ENCODE measurements at places on chromosomes 3 and 15.
A peak's percentile ranks its signal among the peaks of the same experiment; 100 is the strongest.

GRCh38 chr15:85681386-85681785 lies 113.3 kb downstream of the KLHL25 start:
- DNase-seq: no peak

GRCh38 chr3:190076136-190076535 lies 44.6 kb downstream of the P3H2 start:
- DNase-seq: no peak

DNA sequence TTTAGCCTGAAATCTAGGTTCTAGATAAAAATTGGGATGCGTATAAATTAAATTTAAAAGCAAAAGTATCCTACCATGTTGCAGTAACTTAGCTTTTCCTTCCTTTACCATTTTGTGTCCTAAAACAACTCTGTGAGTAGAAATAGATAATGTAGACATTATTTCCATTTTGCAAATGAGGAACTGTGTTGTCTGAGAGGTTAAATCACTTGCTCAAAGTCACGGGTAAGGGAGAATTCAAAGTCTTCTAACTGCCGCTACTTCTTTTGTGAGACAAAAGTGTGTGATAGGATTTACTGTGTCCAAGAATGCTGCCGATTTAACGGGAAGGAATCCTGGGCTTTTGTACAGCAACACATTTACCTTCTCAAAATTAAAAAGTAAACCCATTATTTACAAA lies 40.7 kb downstream of the MYO1E start:
- DNase-seq: no peak

- DNase-seq: no peak
These were observed 245.7 kb downstream of the FGF12 start for GRCh38 chr3:192481638-192482037.

GRCh38 chr3:151992326-151993041 lies 119.0 kb downstream of the SUCNR1 start:
- no peak for DNase-seq

- DNase-seq: no peak
These were observed 113.4 kb upstream of the LRRFIP2 start for GRCh38 chr3:37287776-37288175.

GRCh38 chr3:157059661-157060060 lies 100.3 kb downstream of the CCNL1 start:
- DNase-seq: no peak

GRCh38 chr3:29466442-29466841 lies 185.6 kb downstream of the RBMS3 start:
- no peak for DNase-seq

GRCh38 chr3:192515664-192516045 lies 211.7 kb downstream of the FGF12 start:
- DNase-seq: no peak

DNA sequence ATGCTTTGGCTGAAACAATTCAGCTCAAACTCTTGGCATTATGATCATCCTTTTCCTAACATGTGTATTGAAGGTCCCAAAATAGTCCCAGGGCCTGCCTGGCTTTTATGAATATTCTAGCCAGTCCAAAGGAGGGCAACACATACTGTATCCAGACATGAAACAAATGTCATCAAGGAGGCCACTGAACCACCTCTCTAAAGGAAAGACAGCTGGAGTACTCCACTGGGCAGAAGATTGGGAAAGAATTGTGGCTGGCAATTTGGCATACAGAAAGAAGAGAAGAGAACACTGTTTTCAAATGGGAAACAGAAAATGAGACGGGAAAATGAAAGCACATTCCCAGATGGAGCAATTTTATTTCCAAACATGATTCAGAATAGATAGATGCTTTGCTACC lies 80.6 kb downstream of the NCEH1 start:
- no peak for DNase-seq

- DNase-seq: no peak
These were observed 114.6 kb downstream of the LRRK1 start for GRCh38 chr15:101033801-101034200.

- DNase-seq: no peak
These were observed 248.9 kb upstream of the TBL1XR1 start for GRCh38 chr3:177446165-177446601.

- DNase-seq: no peak
These were observed 4.2 kb upstream of the RASL12 start for GRCh38 chr15:65072027-65072426.

- DNase-seq: no peak
These were observed 52.2 kb upstream of the IGF1R start for GRCh38 chr15:98596131-98596530.

GRCh38 chr3:107705046-107705445 lies 182.3 kb downstream of the BBX start:
- DNase-seq: no peak

GRCh38 chr15:26382444-26383072 lies 390.3 kb downstream of the GABRB3 start:
- DNase-seq: no peak

- DNase-seq: peak; percentile 77
These were observed 692.7 kb upstream of the GRM7 start for GRCh38 chr3:6168256-6168655.

DNA sequence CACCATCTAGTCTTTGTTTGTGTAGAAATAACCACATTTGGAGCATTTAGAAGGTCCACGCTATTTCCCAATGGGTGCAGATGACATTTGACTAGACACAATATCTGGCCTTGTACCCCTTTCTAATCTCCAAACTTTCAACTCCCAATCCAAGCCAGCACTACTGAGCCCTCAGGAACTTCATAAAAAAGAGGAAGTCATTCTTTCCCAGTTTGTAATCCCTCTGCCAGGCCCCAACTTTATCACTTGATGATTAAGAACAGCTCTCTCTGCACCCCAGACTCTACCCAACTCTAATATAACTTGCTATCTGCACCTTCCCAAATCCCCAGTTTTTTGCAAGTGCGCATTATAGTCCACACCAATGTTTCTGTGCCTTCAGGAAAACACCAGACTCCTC lies 170.2 kb downstream of the KCNMB2 start:
- no peak for DNase-seq

DNA sequence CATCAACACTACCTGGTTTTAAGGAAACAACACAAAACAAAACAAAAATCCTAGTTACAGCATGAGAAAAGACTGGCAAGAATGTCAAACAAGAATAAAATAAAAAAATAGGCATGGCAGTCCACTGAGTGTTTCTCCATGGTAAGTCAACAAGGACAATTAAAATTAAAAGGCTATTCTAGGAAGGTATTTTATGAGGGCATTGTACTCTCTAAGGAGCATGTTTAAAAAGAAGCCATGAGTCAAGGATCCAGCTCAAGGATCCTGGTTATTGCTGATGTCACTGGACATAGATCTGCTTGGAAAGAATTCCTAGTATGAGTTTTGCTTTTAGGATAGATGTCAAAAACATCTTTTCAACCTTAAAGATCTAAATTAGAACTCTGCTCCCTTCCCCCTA lies 106.7 kb downstream of the MYO5A start:
- DNase-seq: no peak

- peak; percentile 54 for DNase-seq
These were observed 25.5 kb upstream of the SNRPA1 start for GRCh38 chr15:101320501-101321052.
